Myometrial cell (primary cell): ENCODE measurements at places on chromosomes 4 and X. TPM values are rescaled to one million over a fixed set of nuclear protein-coding genes. Genes with fewer than 3 reads are reported as not detected.

Gene MAGEA12
- total RNA-seq, result not detected in 2 replicates

Gene FHDC1
- total RNA-seq, result under 0.01 and 0.18 TPM in 2 replicates

Gene ADH4
- not detected in 2 replicates for total RNA-seq

Gene OPRPN
- total RNA-seq, result not detected in 2 replicates

Gene CYSLTR1
- total RNA-seq, result not detected in 2 replicates
